ENCODE measurements at places on chromosomes 2 and 18. TPM values are rescaled to one million over a fixed set of nuclear protein-coding genes. Genes with fewer than 3 reads are reported as not detected.

PTH2R gene
- total RNA-seq, result not detected

- no peak for DNase-seq
These were observed 119.2 kb downstream of the ACKR3 start for GRCh38 chr2:236688563-236689392.

GRCh38 chr2:97998431-97999005 lies 2.8 kb upstream of the TMEM131 start:
- no peak for DNase-seq

DNA sequence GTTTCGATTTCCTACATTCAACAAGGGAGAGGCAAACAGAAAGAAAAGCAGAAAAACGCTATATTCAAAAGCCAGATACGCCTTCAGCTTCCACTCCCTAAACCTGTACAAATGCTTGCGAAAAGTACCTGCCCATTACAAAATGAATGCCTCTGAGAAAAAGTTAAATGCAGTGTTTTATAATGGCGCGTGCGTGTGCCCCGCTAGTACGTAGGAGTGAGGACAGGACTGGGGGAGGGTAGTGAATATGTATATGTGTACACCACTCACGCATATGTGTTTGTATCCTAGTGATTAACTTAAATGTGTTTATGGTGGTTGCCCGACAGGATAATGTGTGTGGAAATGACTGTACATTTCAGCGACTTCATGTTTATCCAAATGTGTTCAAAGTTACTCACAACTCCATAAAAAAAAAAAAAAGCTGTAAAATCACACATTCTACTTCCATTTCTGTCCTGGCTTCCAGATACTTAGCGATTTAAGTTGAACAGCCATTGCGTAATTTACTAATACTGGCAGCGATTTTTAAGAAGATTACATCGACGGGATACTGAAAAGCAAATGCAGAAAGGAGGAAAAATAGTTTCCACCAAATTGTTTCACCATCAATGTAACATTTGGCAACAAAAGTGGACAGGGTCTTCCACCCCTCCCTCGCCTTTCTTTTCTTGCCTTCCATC lies 1.3 kb downstream of the NEUROD1 start:
- DNase-seq, result no peak

GRCh38 chr2:191226196-191226595 lies 19.0 kb upstream of the MYO1B start:
- no peak for DNase-seq

GRCh38 chr2:100865816-100866460 lies 46.0 kb downstream of the NPAS2 start:
- no peak for DNase-seq

GRCh38 chr2:230636684-230637271 lies 75.9 kb upstream of the CAB39 start:
- no peak for DNase-seq

- no peak for DNase-seq
These were observed 153.5 kb downstream of the NBAS start for GRCh38 chr2:15407666-15408065.

All from posterior vena cava (tissue), 2 donors.